Activated T-helper 17 cell treated with anti-CD3 and anti-CD28 coated beads, Interleukin-2, amount 50 U/mL, for 72 hours (primary cell): ENCODE measurements at places on chromosomes 1 and 21.

DNA sequence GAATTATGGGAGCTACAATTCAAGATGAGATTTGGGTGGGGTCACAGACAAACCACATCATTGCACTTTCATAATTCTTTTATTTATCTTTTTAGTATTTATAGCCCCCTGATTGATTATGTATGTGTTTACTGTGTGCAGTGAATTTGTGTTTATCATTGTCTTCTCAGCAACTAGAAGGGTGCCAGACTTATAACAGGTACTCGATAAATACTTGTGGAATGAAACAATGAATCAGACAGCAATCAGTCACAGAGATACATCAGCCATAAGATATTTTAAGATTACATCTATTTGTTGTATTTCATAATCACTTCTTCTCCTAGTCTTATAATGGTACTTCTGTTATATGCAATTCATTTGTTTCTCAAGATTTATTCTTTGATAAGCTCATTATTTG lies 273.2 kb downstream of the PTPRC start:
- ATAC-seq = no peak

DNA sequence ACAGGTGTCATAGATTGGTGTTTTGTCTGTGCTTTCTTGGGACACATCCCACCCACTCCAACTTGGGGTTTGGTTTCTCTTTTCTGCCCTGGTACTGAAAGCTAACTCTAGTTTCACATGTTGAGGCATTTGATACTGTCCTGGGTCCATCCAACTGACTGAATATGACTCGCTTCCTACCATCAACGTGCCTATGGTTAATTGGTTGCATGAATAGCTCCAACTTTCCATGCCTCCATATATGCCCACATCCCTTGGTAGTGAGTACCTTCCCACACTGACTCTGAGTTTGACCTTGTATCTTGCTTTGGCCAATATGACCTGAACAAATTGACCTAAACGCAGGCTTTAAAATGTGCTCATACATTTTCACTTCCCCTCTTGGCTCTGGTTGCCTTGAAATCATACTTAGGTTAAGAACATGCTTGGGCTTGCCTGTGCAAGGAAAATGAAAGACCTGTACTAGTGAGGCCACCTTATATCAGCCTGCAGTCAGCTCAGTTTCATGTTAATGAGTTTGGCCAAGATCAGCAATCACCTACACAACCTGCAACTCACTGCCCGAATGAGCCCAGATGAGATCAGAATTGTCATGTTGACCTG lies 81.0 kb upstream of the KCNK2 start:
- ATAC-seq = no peak

- no peak for ATAC-seq
Observed at GRCh38 chr1:107858323-107858722, 106.7 kb downstream of the VAV3 start.

DNA sequence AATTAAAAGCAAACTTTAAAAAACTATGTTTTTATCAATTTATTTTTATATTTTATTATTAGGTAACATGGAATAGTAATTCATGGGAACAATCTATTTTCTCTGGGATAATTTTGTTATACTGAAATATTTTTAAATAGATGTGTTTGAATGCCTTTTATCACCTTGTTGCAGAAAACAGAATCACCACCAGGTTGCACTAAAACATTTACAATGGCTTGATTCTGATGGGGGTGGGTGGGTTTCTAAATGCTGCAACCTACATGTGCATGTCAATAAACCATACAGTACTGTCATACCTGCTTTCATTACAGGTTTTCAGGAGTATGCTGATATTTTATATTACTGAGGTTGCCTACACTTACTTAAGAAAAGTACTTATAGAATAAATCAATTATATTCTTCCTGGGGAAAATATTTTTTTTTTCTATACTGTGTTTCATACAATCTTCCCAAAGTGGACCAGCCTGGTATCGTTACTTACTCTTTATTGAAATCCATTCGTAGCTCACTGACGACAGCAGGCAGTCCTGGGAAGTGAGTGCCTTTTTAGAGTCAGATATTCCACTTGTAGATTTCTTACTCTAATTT lies 132.8 kb downstream of the PTPRC start:
- ATAC-seq = no peak

DNA sequence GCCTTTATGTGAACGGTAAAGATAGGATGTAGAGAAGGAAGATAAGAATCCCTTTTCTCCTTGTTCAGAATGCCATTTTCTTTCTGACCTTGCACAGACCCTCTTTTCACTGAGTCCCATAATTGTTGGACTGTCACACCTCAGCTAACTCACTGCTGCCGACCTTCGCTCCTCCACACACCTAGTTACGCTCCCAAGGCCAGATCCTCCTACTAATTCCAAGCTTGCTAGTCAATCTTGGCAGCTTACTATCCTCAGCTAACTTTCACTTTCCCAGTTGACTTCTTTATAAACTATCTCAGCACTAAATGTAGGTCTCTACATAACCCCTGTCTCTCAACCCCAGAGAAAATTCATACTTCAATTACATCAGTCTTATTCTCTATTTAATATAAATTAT lies 471.8 kb upstream of the PRMT6 start:
- no peak for ATAC-seq

GRCh38 chr1:225685476-225686176 lies 32.7 kb upstream of the ENAH start:
- no peak for ATAC-seq

DNA sequence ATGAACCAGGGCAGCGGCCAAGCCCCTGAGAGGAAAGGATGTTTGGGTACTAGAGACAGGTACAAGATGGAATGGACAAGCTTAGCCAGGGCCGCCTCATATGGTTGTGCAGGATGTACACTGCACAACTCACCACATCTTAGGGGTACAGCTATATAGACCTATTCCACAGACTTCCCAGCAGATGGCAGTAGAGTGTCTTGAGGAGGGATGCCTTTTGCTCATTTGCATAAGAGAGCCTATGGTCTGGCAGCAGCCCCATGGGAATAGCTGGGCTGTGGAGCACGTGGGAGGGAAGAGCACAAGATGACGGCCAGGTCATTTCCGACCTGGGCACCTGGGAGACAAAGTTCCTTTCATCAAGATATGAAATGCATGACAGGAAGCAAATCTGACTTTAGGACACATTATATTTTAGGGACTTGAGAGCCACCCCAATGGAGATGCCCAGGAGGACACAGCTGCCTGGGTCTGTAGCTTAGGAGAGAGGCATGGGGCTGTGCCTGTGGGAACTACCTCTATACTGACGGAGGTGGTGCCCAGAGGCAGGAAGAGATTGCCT lies 215.5 kb downstream of the KCNJ6 start:
- ATAC-seq = peak; percentile 75

- peak; percentile 86 for ATAC-seq
Observed at GRCh38 chr1:158830074-158830677, 975 bp upstream of the MNDA start.

GRCh38 chr1:179637211-179637860 lies 45.7 kb downstream of the TDRD5 start:
- no peak for ATAC-seq

- no peak for ATAC-seq
Observed at GRCh38 chr1:170481000-170481399, 51.0 kb upstream of the GORAB start.

DNA sequence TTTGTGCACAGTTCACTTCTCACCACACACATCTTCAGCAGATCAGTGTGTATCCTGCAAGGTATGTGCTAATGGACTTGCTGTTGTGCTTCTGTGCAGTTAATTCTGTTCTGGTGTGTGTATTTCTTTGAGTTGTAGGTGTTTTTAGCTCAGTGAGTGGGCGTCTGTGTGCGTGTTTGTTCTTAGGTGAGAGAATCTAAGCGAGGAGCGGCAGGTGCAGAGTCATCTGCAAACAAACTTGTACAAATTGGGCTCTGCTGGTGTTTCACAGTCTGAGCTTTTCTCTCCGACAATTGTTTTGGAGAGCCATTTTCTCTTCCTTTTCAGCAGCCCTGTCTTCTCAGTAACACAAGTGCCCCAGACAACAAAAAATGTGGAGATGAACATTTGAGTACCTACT lies 43.6 kb downstream of the ACP6 start:
- ATAC-seq = no peak

DNA sequence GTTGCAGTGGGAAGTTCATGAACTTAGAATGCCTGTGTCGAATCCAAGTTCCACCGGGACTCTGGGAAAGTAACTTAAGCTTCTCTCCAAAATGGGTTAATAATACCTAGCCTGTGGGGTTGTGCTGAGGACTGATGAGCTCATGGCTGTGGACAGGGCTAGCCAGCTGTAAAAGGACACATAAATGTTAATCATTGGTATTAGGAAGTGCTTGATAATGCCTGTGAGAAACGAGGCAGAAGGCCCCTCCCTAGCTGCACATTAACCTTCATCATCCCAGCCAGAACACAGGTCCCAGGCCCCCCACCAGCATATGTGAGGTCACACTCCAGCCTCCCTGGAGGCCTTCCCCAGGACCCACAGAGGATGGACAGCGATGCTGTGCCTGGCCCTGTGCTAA lies 789 bp upstream of the GJB4 start:
- ATAC-seq = no peak

DNA sequence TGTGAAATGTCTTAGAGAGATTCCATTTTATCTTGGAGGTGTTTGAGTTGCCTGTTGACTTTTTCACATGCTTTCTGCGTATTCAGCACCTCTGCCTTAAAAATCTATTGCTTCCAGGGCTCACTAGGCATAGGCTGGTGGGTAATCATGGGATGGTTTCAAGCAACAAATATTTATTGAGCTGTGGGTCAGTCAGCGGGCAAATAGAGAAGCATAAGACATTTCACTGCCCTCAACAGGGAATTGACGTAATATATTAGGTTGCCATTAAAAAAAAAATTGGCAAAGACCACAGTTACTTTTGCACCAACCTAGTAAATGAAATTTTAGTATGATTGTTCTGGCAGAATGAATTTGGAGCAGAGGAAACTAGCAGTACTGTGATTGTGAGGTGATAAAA lies 44.3 kb upstream of the NBL1 start:
- ATAC-seq = no peak

DNA sequence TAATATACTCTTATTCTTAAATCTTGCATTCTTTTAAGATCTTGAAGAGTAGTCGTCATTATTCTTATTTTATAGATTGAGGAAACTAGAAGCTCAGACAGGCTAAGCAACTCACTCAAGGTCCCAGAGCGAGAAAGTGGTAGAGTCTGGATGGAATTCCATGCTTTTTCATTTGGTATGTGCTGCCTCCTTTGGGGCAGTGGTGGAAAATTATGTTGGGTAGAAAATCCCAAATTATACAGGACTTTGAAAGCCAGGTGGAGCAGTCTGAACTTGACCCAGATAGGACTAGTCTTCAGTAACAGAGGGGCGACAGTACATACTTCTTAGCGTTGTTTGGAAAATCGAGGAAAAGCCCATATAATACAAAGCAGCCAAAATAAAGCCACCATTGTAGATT lies 205.6 kb downstream of the ATG4C start:
- no peak for ATAC-seq

DNA sequence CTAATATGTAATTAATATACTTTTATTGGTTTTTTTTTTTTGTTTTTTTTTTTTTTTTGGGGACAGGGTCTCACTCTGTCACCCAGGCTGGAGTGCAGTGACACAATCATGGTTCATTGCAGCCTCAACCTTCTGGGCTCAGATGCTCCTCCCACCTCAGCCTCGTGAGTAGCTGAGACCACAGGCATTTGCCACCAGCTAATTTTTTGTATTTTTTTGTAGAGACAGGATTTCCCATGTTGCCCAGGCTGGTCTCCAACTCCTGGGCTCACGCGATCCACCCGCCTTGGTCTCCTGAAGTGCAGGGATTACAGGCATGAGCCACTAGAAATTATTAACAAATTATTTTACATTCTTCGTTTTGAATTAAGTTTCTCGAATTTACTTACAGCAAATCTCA lies 16.8 kb upstream of the POGZ start:
- ATAC-seq = no peak

GRCh38 chr1:61233121-61233660 lies 150.8 kb downstream of the NFIA start:
- ATAC-seq = no peak

DNA sequence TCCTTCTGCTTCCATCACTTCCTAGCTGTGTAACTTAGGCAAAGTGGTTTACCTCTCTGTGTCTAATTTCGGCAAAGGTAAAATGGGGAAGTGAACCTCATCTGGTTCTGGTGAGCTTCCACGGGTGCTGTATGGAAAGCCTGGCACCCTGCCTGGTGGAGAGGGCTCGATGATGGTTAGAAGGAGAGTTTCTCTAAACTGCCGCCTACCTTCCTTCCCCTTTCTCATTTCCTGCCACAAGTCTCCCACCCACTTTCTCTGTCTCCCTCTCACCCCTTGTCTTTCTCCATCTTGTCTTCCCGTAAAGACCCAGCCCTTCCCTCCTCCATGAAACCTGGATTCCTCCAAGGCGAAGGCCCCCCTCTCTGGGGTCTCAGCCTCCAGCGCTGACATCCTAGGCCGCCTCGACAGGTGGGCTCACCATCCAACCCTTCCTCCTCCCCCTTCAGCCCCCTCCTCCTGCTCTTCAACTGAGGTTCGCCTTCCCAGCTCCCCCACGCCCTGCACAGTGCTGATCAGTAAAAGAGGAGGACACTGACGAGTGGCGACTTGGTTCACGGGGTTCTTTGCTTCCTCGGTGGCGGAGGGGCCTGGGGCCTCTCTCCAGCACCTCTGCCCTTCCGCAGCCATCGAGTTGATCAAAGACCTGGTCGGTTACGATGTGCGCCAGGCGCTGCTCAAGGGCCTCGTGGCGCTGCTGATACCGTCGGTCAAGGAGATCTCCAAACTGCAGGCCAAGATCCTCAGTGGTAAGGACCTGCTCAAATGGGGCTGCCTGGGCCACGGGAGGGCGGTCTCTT lies 7.3 kb downstream of the RNU5D-1 start:
- ATAC-seq = peak; percentile 37

DNA sequence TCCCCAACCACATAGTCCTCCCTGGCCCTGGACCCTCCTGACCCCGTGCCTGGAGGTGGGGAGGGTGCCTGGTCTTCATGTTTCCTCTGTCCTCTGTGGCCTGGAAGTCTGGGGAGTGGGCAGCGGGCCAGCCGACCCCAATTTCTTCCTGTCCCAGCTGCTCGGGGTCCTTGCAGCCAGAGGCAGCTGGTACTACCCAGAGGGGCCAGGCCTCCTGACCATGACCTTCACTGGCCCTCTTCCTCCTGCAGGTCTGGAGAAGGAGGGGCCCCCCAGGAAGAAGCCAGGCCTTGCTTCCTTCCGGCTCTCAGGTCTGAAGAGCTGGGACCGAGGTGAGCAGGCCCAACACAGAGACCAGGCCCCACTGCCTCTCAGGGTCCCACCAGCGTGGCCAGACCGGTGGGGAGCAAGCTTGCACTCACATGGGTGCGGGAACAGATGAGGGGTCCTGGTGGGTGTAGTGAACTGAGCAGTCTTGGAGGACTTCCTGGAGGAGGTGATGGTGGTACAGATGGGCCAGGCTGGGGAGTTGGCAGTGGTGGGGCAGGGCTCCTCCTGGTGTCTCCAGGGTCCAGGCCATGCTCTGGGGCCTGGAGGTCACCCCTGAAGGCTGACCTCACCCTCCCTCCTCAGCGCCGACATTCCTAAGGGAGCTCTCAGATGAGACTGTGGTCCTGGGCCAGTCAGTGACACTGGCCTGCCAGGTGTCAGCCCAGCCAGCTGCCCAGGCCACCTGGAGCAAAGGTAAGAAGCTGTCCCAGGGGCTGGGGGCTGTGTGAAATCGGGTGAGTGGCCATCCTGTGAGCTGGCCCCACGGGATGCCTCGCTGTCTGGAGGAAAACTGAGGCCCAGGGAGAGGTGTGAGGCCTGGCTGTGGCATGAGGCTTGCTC lies 32.7 kb downstream of the TRIM11 start:
- ATAC-seq = no peak

GRCh38 chr1:41370225-41370624 lies 9.0 kb downstream of the FOXO6 start:
- ATAC-seq = no peak
